ENCODE measurements at places on chromosomes 1 and 21. TPM values are rescaled to one million over a fixed set of nuclear protein-coding genes. Genes with fewer than 3 reads are reported as not detected.
A peak's percentile ranks its signal among the peaks of the same experiment; 100 is the strongest.

The OR2G2 gene
- total RNA-seq = not detected

The KRTAP22-1 gene
- total RNA-seq = not detected

GRCh38 chr1:181114574-181115367, 26.3 kb downstream of the IER5 start:
- DNase-seq = no peak

GRCh38 chr1:26959722-26960624, at the start of gene KDF1:
KDF1 (minus strand) TSS chr1:26960468; CDS start chr1:26952380, 8,088 bp downstream.
- peak; percentile 46 for DNase-seq

GRCh38 chr1:55420929-55421716, 206.0 kb upstream of the USP24 start:
- no peak for DNase-seq
